Activated T-cell treated with anti-CD3 and anti-CD28 coated beads, Interleukin-2, amount 50 U/mL, for 24 hours (primary cell): ENCODE measurements at places on chromosomes 6 and 20.
A peak's percentile ranks its signal among the peaks of the same experiment; 100 is the strongest.

- DNase-seq, result peak; percentile 48
These were observed 39.9 kb downstream of the MAP7 start for GRCh38 chr6:136510299-136510698.

DNA sequence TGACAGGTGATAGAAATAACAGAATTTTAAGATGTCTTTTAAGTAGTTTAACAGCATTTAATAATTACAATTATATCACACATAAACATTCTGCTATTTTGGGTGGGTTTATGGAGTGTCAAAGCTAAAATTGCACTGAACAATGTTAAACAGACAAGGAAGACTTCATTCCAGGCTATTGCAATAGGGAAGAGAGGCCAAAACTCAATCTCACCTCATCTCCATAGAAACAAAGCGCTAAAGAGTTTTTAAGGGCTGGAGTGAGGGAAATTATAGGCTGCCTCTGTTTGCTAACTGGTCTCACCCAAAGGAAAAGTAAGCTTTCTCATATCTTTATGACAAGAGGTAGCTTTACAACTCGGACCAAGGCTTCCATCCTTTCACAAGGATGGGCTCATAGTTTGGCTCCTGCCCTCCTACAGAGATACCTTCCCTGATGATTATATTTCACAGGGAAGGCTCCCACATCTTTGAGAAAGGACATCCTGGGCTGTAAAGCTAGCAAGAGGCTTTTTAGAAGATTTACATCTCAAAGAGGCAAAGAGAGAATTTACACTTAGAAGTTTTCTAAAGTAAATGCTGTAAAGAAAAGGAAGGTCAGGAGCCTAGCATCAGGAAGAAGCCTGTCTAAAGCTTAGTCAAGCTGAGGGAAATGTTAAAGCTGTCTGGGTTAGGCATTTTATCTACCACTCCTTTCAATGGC, 350.2 kb upstream of the IMPG1 start:
- no peak for DNase-seq

DNA sequence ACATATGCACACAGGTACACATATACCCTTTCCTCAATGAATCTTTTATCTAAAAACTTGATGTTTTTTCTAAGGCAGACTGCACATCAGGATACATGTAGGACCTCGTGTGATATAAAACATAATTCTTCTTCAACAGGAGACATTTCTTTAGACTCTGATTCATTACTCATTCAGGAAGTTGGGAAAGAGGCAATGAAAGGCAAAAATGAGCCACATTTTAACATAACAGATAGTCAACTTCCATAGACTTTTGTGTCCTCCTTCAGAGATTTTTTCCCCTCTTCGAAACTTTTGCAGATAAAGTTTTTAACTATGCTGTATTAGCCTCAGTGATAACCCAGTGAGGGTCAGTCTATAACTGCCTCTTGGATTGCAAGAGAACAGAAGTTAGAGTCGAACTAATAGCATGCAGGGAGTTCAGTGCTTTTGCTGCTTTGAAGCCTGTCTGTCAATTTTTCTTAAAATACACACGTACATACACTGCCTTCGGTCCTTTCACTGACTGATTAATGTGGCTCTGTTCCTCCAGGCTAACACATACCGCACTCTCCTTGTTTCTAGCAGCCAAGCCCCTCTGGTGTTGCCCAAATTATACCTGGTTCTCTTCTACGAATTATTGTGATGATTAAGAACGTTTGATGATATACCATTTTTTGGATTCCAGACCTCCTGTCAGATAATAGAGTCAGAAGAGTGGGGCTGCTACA, 562.5 kb upstream of the MAP3K7 start:
- no peak for DNase-seq

DNA sequence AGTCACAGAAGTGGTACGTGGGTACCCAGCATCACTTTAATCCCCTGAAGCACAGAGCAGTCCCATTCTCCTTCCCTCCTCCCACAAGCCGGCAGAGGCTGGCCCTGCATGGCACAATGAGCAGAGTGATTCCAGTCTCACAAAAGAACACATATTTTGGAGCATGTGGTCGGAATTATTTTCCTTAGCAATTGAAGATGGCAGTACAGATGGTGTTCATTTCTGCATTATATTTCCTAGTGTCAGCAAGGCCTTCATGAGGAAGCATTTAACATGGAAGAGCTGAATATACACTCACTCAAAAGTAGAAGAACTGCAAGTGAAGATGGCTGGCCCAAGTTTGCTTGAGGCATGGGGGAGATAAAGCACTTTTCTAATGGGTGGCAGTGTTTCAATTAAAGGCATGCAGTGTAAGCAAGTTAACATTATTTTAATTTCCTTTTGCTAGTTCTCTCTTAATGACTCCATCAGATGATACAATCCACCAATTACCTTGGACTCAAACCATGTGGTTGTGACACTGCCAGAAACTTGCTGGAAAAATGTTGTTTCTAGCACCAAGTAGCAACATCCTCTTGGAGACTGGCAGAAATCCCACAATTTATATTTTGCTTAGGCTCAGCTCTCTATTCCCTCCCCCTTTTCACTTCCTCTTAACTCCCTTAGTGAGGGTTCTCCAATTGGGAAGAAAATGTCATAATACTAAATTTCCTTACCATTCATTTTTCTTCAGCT, 74.4 kb downstream of the ARHGAP18 start:
- DNase-seq, result no peak

DNA sequence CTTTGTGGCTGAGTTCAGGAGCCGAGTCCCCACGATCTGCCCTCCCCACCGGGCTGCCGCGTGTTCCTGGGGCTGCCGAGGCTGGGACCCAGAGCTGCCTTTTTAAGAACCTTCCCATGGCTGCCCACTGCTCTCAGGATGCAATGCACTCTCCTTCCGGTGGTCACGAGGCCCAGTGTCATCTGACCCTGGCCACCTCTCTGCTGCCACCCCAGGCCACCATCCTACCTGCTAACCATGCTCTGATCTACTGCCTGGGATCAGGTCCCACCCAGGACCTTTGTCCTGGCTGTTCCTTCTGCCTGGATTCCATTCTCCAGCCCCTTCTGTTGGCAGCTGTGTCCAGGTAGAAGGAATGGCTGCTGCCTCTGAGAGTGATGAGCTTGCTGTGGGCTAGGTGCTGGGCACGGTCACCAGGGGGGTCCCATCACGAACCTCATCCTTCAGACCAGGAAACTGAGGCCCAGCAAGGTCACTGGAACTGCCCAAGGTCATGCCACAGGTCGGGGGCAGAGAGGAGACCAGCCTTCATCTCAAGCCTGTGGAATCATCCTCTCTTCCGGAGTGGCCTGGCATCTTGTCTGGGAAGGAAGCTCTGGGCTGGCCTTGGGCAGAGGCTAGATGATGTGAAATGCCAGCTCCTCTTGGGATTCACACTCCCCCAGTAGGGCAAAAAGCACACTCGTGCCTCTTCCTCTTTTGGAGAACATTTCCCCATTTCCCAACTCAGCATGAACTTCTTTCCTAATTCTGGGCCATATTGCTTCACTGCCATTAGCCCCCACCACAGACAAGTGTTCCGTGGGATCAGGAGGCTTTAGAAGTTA, 20.5 kb downstream of the PCK1 start:
- no peak for DNase-seq

GRCh38 chr20:21520702-21521595, 7.1 kb upstream of the NKX2-2 start:
- DNase-seq, result peak; percentile 42

- DNase-seq, result no peak
These were observed 1.5 kb upstream of the SNRNP48 start for GRCh38 chr6:7588506-7588905.

DNA sequence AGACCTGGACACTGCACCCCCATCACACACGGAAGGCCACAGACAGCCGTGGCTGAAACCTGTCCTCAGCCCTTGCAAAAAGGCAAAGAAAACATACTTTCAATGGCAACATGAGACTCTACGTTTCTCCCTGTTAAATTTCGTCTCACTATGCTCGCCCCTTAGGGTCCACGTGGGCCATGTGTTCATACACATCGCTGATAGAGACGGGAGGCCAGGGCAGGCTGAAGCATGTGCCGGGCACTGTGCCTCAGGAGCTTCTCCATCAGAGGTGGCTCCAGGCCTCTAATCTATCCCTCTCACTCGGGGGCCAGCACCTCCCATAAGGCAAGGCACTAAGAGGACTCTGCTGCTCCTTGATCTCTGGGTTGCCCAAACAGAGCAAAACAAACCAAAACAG, 17.5 kb downstream of the PXDC1 start:
- DNase-seq, result no peak

DNA sequence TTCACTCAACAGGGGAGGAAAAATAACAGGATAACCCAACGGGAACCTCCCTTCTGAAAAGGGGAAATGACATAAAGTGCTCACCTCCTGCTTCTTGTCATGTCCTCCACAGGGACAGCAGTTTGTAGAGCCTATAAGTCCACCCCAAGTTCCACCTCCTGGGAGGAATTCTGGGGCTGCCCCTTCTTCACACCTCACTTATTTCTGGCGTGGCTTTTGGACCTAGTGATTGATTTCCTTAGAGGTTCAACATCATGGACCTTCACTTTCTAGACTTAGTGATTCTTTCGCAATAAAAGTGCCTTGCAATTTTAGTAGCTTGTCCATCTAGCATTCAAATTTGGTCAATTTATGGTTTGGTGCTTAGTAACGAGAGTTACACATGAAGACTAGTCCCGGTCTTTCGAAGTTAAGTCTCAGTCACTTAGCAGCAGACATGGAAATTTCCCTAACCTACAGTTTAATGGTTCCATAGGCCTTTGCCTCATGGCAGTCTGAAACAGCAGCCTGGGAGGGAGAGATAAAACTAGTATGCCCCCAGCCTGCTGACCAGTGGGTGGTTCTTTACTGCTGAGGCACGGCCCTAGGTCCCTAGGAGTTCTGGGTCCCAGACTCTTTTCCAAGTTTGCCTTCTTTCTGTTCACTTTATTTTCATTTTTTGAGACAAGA, 59.2 kb upstream of the CDKAL1 start:
- DNase-seq, result no peak
